Activated CD8-positive, alpha-beta memory T cell treated with anti-CD3 and anti-CD28 coated beads, Interleukin-2, amount 50 U/mL, for 4 hours (primary cell): ENCODE measurements at places on chromosomes 3 and 15.

GRCh38 chr15:95174301-95175259 is 943.2 kb downstream of the MCTP2 start:
- no peak for DNase-seq

- DNase-seq = no peak
Measured at GRCh38 chr3:194973366-194974000, 287.8 kb downstream of the FAM43A start.

GRCh38 chr15:64842986-64843561 is 1.4 kb downstream of the PLEKHO2 start:
- DNase-seq = no peak

GRCh38 chr3:4587061-4587837 is 94.1 kb downstream of the ITPR1 start:
- DNase-seq = no peak

- DNase-seq = no peak
Measured at GRCh38 chr3:46829699-46830208, 33.5 kb downstream of the MYL3 start.

- peak; percentile 47 for DNase-seq
Measured at GRCh38 chr15:73927003-73927475, 777 bp downstream of the LOXL1 start.

GRCh38 chr15:42102646-42103235 is 8.4 kb upstream of the PLA2G4D start:
- DNase-seq = no peak

- no peak for DNase-seq
Measured at GRCh38 chr3:112974894-112975293, at the start of gene CD200R1. Gene CD200R1, minus strand, starts transcription at chr3:112975103. Its CDS starts 246 bp downstream, at chr3:112974857.

- no peak for DNase-seq
Measured at GRCh38 chr3:143081844-143082778, 37.5 kb upstream of the CHST2 start.
